ENCODE measurements at places on chromosomes 1 and 21.

- DNase-seq: peak; percentile 52
Measured at GRCh38 chr1:924656-925560, 1.2 kb downstream of the SAMD11 start.

DNA sequence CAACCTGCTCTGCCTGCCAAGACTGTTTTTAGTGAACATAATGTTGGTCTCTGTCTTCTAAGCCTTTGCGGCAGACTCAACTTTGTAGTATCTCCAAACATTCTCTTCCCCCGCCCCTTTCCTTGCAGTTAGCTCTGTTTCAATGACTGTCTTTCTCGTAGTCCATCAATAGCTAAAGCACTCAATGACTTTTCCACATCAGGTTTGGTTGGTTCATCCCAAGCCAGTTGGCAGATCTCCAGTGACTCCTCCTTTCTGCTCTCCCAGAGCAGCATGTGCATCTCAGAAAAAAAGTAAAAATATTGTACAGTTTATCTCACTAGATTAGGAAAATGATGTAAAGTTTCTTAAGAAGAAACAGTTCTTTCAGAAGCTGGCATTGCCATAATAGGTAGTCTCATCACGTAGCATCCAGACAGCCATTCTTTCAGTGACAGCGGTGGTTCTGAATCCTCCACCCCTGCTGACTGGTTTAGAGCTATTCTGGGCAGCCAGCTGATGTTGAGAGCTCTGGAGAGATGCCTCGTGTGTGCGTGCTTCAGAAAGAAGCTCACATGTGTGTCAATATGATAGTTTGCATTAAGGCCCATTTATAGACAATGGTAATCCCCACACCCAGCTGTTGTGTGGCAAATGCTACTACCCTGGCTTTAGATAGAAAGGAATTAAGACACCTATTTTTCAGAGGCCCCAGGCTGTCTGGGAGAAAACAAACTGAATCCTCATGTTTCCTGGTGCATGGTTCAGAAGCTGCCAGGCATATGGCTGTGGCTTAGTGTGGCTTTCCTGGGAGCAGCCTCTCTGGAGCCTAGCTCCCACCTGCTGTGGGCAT lies 53.2 kb downstream of the CNN3 start:
- peak; percentile 61 for DNase-seq

- DNase-seq: no peak
Measured at GRCh38 chr1:23779826-23780371, 1.7 kb downstream of the PITHD1 start.

GRCh38 chr1:212212906-212213305 lies 72.3 kb upstream of the PPP2R5A start:
- DNase-seq: no peak

GRCh38 chr1:43764581-43764980 lies 57.2 kb downstream of the ST3GAL3 start:
- no peak for DNase-seq

DNA sequence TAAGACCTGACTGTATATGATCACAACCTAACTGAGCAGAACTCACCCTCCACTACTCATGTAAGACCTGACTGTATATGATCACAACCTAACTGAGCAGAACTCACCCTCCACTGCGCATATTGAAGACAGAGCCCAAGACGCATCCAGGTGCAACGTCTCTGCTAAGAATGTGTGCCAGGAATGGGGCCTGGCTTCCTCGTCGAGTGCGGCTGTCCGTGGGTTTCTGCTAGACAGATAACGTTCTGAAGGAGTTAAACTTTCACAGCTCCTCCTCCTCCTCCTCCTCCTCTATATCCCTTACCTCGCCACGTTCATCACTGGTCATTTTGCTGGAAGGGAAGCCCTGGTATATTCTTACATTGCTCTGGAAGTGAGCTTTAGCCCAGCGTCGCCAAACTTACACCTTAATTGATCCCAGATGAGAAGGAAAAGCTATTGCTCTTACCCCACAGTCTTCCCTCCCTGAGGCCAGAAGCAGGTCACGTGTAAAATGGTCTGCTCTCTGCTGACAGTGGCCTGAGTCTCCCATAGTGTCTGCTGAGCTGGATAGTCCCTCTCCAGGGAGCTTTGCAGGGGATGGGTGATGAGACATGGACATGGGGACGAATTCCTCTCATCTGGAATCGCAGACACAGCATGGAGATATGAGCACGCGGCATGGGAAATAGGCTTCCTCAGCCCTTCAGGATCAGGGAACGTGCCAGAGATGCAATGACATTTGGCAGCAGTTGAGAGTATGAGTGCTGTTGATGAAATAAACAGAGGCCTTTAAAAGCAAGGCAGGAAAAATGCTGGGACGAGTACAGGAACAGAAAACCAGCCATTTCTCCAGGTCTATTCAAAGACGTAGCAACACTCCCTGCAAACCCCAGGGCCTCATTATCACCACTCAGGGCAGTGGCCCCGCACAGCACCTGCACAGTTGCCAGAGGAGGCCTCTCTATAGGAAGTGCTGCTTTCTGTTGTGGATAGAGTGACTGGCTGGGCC lies 528.1 kb downstream of the KIF26B start:
- no peak for DNase-seq

GRCh38 chr1:156676820-156677615 lies at the start of gene NES:
Gene NES, minus strand, starts transcription at chr1:156677407. Its CDS starts 143 bp downstream, at chr1:156677264.
- peak; percentile 70 for DNase-seq

DNA sequence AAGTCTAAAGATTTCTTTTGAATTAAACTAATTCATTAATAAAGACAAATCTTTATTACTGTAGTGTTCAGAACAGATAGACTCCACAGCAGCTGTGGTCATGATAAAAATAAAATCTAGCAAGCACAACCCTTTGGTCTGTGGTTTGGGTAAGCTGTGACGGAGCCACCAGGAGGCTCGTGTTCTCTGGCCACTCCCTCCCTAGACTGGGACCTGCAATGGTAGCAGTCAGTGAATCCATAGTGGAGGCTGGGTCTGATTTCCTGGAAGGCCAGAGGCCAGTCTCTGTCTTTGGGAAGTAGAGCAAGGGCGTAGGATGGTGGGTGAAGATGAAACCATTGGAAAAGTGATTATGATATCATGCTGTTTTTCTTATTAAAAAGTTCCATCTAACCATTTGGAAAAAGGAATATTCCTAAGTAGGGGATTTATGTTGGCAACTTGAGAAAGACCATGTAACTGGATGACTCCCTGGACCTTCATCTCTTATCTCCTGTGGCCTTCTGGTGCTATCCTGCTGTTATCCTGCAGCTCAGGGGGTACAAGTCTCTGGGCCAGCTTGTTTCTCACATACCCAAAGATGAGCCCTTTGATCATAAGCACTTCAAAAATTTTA lies 39.0 kb downstream of the TENT5C start:
- no peak for DNase-seq

Data from COR-L47 (cell line).